ENCODE measurements at places on chromosomes 12 and 14. TPM values are rescaled to one million over a fixed set of nuclear protein-coding genes. Genes with fewer than 3 reads are reported as not detected.
A peak's percentile ranks its signal among the peaks of the same experiment; 100 is the strongest.

DNA sequence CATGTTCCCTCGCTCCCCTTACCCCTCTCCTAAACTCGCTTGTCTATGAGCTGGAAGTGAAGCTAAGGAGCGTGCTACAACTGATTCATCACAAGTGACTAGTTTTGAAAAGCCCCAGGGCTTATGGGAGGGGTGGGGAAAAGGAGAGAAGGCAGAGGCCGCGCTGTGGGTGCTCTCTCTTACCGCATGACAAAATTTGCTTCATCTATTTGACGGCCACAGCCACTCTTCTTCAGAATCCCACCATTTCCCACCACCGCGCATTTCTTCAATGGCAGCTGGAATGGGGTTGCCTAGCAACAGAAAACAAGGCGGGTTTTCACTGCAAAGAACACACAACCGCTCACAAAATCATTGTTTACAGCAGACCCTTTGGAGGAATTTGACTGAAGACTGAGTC lies 79.4 kb downstream of the ST8SIA1 start:
- peaks cover 4% of the 10 kb centered on the region for H3K4me1 ChIP-seq
- H3K36me3 ChIP-seq = no peaks in the 10 kb centered on the region
- no peaks in the 10 kb centered on the region for H3K27me3 ChIP-seq
- peak; percentile 68 for DNase-seq
- no peak overlapping the region for H3K4me3 ChIP-seq

GRCh38 chr14:97723351-97723750 lies 926.2 kb downstream of the VRK1 start:
- no peak for DNase-seq
- H3K27ac ChIP-seq = no peak overlapping the region
- no peaks in the 10 kb centered on the region for H3K27me3 ChIP-seq
- no peak overlapping the region for H3K4me3 ChIP-seq

DNA sequence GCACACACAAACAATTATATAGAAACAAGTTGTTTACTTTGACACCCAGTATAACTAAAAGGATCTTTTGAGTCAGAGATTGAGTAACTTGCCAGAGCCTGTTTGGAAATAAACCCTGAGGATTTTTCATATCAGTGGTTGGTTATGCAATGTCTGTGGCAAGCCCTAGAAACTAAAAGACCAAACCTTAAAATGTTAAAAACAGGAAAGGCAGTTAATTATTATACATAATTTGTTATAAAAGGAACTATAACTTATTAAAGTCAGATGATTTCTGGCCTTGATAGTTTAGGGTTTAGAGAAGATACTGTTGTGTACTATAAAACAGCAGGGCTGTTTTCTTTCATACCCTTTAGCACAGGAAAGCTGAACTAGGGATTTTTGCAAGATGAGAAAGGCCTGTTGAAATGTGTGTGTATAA lies 44.1 kb downstream of the PSEN1 start:
- H3K4me3 ChIP-seq = no peak overlapping the region
- H3K27me3 ChIP-seq = no peaks in the 10 kb centered on the region
- peaks cover 6% of the 10 kb centered on the region for H3K36me3 ChIP-seq
- no peak for DNase-seq
- H3K27ac ChIP-seq = no peak overlapping the region
- peaks cover 5% of the 10 kb centered on the region for H3K4me1 ChIP-seq

DNA sequence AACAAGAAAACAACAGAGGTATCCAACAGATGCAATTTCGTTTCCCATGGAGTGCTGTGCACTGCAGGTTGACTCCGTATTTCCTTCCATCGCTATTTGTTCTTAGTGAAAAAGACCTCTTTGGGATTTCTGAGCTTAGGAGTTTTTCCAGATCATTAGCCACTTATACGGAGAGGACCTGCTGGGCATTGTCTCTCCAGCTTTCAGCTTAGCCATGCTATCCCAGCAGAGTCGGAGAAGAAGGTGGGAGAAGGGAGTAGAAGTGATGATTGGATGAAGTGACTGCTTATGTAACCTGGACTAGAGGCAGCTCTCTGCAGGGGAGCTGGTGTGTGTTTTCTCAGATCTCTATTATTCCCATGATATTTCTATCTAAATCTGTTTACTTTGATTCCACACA lies 737.7 kb downstream of the DIO2 start:
- DNase-seq = no peak
- no peak overlapping the region for H3K4me3 ChIP-seq
- no peaks in the 10 kb centered on the region for H3K36me3 ChIP-seq

DNA sequence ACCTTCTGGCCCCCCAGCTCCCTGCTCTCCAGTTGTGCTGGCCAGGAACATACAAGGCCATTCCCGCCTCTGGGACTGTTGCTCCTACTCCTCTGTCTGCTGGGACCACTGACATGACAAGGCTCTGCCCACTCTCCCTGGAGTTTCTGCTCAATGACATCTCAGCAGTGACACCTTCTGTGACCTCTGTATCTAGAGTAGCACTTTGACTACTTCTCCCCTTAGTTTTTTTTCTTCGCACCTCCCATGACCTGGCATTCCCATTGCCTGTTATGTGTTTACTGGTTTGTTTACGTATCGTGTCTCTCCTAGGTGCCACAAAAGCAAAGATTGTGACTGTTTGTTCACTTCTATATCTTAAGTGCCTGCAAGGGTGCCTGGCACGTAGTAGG lies 40.1 kb upstream of the TMEM263 start:
- H3K27ac ChIP-seq = no peak overlapping the region
- H3K4me3 ChIP-seq = no peak overlapping the region
- DNase-seq = no peak
- H3K4me1 ChIP-seq = no peaks in the 10 kb centered on the region

The SPIC gene
- total RNA-seq = not detected

The PMEL gene
- 71.0 TPM for total RNA-seq

Measured in H9 (cell line).